ENCODE measurements at places on chromosomes 5 and 9.

DNA sequence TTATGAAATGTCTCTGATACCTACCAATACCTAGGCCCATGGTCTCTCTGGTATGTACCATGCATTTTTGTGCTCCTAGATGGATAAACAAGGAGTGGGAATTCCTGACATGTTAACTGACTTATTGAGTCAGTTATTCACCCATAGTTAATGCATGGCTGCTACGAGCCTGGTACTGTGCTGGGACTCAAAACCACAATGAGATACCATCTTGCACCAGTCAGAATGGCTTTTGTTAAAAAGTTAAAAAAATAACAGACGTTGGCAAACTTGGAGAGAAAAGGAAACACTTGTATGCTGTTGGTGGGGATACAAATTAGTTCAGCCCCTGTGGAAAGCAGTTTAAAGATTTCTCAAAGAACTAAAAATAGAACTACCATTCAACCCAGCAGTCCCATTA is 293.8 kb downstream of the OSTF1 start:
- no peaks in the 10 kb centered on the region for H3K36me3 ChIP-seq
- H3K4me1 ChIP-seq = no peaks in the 10 kb centered on the region
- H3K27ac ChIP-seq = no peak overlapping the region

DNA sequence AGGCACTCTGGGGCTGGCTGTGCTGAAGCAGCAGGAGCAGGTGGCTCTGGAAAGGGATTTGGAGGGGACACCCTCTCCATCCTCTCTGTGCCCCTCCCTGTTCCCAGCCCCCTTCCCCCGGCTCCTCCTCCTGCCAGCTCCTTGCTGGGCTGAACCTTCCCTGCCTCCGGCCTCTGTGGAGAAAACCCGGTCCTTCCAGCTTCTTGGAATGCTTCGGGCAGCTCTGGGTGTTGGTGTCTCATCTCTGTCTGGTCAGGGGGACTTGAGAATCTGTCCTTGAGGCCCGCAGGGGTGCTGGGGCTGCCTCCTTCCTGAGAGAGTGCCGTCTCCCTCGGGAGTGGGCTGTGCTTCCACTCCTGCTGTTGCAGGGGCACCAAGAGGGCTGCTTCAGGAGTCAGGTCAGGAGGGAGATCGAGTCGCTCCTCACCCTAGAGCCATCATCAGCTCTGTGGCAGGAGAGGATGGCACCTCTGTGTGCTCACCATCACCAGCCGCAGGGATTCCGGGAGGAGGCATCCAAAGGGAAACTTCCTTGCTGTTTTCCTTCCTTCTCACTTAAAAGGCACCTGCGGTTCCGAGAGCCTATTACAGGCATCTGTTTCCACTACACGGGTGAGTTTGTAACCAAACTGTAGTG is 30.6 kb downstream of the NDUFS6 start:
- H3K36me3 ChIP-seq = no peaks in the 10 kb centered on the region
- H3K4me3 ChIP-seq = no peak overlapping the region
- peaks cover 46% of the 10 kb centered on the region for H3K27me3 ChIP-seq
- no peak overlapping the region for H3K27ac ChIP-seq

DNA sequence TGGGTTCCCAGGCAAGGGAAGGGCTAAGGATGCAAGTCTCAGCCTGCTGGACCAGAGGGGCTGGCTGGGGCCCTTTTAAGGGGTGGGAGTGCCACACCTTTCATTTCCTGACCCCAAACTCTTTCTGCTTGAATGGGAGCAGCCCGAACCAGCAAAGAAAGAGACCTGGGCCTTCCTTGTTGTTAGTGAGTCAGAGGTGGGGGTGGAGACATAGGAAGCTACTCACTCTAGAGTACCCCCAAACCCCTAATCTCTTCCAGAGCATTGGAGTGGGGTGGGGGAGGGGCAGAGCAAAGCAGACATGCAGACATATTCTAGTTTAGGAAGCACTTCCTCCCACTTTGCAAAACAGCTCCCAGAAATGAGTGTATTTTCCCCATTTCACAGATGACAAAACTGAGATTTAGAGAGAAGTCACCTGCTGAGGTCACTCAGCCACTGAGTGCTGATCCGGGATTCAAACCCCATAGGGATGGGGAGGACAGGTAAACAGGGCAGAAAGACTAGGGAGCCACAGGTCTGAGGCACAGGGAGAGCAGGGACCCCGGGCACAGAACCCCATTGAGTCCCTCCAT is 6.0 kb upstream of the AQP3 start:
- H3K27me3 ChIP-seq = no peaks in the 10 kb centered on the region
- H3K4me1 ChIP-seq = peaks cover 32% of the 10 kb centered on the region
- DNase-seq = no peak
- peak overlapping the region; percentile 49 for H3K27ac ChIP-seq

- peak overlapping the region; percentile 63 for H3K27ac ChIP-seq
- H3K4me1 ChIP-seq = peaks cover 92% of the 10 kb centered on the region
- H3K4me3 ChIP-seq = no peak overlapping the region
- H3K36me3 ChIP-seq = peaks cover 7% of the 10 kb centered on the region
Observed at GRCh38 chr9:127971357-127972235, 9.2 kb downstream of the EEIG1 start.

GRCh38 chr9:122360891-122361290 is 9.9 kb upstream of the PTGS1 start:
- H3K4me3 ChIP-seq = no peak overlapping the region
- no peak for DNase-seq
- H3K27me3 ChIP-seq = peaks cover under 1% of the 10 kb centered on the region
- no peaks in the 10 kb centered on the region for H3K4me1 ChIP-seq

GRCh38 chr5:8457187-8458037 is 588.5 kb downstream of the MTRR start:
- no peaks in the 10 kb centered on the region for H3K27me3 ChIP-seq
- H3K27ac ChIP-seq = peak overlapping the region; percentile 61
- H3K4me1 ChIP-seq = peaks cover 3% of the 10 kb centered on the region
- H3K36me3 ChIP-seq = peaks cover 10% of the 10 kb centered on the region

DNA sequence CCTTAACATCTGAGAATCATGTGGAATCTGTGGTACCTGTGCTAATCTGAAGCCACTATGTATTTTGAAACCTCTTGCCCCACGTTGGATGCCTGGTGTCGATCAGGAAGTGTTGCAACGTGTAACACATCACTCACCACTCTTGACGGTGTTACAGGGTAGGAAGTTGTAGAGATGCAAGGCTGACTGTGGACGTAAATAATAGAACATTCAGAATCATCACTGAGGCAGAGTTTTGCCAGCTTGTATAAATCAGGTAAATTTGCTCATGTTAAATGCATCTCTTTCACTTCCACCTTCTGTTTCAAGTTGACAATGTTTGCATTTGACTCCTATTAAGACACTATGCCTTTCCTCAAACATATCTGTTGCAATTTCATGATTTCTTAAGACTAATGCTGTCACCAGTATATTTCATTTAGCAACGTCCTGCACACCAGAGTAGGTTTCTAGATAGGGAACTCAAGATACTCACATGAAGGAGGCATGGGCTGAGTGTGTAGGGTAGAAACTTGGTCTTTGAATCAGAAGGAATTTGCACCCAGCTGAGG is 38.1 kb downstream of the BASP1 start:
- H3K36me3 ChIP-seq = no peaks in the 10 kb centered on the region
- no peak overlapping the region for H3K4me3 ChIP-seq
- H3K27me3 ChIP-seq = no peaks in the 10 kb centered on the region

All from large intestine (tissue), 12 donors.